ENCODE measurements at places on chromosomes 2 and 18.

- no peak for DNase-seq
Observed at GRCh38 chr2:66701656-66702055, 266.7 kb downstream of the MEIS1 start.

DNA sequence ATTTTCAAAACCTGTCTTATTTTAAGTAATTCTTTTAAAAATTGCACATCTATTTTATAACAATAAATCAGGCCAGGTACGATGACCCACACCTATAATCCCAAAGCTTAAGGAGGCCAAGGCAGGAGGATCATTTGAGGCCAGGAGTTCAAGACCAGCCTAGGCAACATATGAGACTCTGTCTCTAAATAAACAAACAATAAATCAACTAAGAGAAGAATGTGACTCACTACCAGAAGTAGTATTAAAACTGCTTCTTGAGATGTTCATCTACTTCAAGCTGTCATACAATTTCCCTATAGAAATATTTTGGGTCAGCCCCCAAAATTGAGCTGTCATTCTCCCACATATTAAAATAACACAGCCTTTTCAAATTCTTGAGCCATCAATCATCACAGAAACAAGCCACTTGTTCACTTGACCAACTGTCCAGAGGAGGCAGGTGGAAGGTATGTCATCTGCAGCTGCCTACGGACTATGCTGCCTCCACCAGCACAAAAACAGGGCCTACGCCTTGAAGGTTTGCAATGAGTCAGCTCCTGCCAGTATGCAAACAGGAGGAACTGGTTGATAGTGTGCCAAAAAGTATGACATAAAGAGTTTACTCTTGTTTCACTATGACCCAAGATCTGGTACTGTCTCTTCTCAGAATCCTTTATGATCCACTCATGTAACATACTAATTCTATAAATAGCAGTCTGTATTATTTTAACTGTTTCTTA lies 33.6 kb downstream of the KIDINS220 start:
- no peak for DNase-seq

DNA sequence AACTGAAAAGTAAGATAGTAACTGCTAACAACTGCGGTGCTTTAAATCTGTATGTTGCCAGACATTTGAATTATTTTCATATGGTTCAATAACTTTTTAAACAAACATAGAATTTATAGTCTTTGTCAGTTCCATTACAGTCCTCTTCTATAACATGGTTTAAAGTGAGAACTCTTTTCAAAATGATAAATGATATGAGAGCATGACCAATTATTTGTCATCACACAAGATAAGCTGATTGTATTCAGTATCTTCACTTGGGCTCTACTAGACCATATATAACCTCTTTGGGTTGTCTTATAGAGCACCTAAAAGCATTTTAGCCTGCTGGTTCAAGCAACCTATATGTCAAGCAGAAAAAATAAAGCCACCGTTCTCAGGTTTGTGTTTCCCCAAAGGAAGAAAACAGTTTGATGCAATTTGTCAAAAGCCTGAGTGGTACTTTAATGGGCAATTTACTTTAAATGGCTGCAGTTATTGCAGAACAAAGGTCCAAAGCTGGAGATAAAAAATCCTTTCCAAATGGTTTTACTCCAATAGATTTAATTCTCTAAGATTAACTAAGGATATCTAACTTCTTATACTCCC lies 298.4 kb downstream of the FSIP2 start:
- DNase-seq, result peak; percentile 56

DNA sequence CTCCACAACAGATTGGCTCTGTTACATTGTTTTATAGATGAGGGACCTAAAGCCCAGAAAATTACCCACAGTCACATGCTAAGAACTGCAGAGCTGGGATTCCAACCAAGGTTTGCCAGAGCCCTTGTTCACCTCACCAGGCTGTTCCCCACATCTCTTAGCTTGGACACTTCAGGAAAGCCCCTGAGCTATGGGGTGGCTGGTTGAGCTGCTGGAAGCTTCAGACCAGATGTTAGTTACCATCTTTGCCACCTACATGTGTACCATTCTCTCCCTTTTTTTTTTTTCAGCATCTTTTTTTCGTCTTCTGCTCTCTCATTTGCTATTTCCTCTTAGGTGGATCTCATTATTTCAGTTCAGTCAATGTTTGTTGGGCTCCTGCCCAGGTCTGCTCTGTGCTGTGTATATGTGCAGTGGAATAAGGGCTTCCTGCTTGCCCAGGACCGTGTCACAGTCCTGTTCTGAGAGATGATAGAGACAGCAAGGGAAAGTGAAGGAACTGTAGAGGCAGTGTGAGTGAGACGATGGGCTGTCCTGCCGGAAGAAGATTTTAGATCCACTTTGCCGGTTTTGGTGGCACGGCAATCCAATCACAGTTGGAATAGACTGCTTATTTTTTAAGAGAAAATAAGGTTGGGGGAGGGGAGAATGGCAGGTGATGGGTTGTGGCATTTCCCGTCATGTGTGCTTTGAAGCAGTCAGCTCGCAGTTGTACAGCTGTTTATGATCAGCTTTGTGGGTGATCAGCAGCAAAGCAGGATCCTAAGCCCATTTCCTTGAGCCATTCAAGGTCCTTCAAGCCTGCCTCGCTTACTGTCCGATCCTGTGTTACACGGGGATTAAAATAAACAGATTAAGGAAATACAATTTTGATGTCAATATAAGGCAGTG lies 152.6 kb downstream of the RTN4 start:
- DNase-seq, result no peak

DNA sequence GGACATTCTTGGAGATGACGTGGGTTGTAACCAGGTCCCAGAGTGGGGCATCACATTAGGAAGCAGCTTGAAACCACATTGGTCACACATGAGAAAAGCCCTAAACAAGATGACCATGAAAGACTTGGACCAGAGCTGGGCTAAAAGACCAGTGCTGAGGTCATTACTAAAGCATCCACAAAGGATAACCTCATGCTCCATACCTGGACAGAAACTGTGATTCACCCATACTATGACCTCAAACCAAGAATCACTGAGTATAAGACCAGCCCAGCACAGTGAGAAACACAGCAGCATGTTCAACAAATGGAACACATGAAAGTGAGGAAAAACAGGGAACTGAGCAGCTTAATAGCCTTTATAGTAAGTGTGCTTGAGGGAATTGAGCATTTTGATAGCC lies 635.5 kb upstream of the NETO1 start:
- no peak for DNase-seq

All from SK-N-DZ (cell line).